Astrocyte of the cerebellum (primary cell): ENCODE measurements at places on chromosomes 2 and 18.
A peak's percentile ranks its signal among the peaks of the same experiment; 100 is the strongest.

- no peak for DNase-seq
Observed at GRCh38 chr2:3073041-3073595, 304.5 kb downstream of the EIPR1 start.

DNA sequence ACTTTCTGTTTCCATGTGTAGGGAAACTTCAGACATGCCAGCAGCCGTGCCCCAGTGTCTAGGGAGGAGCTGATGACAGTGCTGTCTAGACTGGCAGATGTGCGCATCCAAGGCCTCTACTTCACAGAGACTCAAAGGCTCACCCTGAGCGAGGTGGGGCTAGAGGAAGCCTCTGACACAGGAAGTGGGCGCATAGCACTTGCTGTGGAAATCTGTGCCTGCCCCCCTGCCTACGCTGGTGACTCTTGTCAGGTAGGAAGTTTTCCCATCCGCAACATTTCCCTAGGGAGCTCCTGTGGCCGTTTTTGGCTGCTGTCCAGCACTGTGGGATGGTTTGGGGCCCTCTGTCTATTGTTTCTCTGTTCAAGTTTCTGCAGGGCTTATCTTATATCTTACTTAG, 143.1 kb upstream of the TTC39C start:
- peak; percentile 5 for DNase-seq

GRCh38 chr18:9804517-9805104, 81.2 kb upstream of the TXNDC2 start:
- DNase-seq = no peak

DNA sequence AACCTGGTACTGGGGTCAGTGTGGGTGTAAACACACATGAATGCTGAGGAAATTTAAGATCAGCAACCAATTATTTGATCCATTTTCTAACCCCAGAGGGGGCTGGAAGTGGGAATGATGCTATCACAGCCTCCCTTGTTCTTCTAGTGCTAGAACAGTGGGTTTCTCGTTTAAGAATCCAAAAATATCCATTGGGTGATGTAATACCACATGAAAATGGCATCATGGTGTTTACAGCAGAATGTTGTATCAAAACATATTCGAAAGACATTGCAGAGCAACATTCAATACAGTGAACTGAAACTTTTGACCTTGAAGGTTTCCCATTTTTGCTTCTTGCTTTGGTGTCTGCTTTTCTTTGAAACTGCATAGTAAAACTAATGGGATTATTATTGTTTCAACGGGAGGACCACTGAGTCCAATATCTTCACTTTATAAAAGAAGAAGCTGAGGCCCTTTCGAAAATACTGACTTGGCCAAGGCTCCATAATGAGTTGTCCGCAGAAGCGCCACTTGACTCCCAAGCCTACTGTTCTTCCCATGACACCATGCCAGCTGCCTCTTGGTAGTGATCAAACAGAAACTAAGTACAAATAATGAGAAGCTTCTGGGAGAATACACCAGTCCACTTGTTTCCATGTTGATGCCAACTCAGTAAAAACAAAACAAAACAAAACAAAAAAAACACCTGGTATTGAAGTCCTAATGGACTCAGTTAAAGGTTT, 106.1 kb downstream of the COLEC12 start:
- DNase-seq = no peak

DNA sequence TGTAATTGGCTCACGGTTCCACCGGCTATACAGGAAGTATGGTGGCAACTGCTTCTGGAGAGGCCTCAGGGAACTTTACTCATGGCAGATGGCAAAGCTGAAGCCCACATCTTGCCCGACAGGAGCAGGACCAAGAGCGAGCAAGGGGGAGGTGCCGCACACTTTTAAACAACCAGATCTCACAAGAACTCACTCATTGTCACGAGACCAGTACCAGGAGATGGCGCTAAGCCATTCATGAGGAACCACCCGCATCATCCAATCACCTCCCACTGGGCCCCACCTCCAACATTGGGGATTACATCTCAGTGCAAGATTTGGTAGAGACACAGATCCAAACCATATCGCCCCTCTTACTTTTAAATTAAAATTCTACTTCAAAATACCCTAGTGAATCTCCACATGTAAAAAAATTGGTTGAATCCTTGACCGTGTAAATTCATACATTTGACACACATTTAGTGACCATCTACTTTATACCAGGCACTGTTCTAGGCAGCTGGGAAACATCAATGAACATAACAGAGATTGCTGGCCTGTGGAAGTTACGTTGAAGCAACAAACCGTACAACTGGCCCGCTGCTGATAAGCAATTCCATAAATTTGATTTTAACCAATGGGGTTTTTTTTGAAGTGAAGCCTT, 87.6 kb downstream of the ALPK2 start:
- DNase-seq = no peak

- DNase-seq = no peak
Observed at GRCh38 chr18:13548106-13548819, 178.1 kb downstream of the FAM210A start.

- no peak for DNase-seq
Observed at GRCh38 chr2:26412091-26412673, 10.5 kb downstream of the DRC1 start.

GRCh38 chr2:144975881-144976280, 456.0 kb upstream of the ZEB2 start:
- DNase-seq = no peak

DNA sequence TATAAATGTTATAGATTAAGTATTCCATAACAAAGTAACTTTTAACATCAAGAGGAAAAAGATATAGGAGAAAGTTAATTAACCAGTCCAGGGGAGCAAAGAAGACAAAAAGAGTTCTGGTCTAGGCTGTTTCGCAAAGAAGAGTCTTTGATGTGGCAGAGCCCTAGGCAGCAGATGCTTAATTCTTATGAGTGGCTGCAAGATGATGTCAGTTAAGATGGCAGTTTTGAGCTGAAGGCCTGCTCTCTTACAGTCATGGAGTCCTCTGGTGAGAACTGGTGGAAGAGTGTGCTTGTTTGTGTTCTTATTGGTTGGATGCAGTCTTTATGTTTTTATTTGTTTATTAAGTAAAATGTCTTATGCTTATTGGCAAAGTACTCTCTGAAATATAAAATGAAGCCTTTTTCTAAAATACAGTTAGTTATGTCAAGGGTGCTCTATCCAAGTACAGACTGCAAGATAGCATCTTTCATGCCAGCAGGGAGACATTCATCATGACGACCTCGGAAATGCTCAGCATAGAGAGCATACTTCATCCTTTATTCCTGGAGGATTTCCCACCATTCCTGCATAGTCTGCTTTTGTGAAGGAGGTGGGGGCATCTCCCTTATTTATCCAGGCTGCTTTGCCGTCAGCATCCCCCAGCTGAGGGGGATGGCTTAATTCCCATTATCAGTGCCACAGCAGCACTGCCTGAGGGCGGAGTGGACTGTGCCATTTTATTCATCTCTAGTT, 38.9 kb upstream of the SERPINE2 start:
- DNase-seq = no peak

- DNase-seq = peak; percentile 6
Observed at GRCh38 chr2:52976143-52976949, 791.3 kb upstream of the CHAC2 start.

DNA sequence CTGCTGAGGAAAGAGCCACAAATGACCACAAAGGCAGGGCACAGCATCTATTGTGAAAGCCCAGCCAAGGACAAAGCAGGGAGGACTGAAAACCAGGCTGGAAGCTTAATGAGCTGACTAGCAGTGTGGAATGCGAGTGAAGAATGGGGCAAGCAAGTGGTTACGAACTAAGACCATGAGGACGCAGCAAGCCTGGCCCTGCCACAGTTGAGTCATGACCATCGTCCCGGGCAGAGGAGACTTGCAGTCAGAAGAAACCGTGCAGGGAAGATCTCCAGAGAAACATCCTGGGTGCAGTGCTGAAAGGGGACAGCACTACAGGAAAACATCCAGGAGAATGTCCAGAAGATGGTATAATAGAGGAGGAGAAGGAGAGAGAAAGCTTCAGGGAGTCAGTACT, 120.5 kb upstream of the GYPC start:
- DNase-seq = no peak

DNA sequence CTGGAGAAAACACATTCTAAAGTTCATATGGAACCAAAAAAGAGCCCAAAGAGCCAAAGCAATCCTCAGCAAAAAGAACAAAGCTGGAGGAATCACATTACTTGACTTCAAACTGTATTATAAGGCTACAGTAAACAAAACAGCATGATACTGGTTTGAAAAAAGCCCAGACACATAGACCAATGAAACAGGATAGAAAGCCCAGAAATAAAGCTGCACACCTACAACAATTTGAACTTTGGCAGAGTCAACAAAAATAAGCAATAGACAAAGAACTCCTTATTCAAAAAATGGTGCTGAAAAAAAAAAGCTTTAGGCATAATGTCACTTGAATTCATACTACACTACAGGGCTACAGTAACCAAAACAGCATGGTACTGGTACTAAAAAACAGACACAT, 289.6 kb downstream of the NR4A2 start:
- DNase-seq = no peak

DNA sequence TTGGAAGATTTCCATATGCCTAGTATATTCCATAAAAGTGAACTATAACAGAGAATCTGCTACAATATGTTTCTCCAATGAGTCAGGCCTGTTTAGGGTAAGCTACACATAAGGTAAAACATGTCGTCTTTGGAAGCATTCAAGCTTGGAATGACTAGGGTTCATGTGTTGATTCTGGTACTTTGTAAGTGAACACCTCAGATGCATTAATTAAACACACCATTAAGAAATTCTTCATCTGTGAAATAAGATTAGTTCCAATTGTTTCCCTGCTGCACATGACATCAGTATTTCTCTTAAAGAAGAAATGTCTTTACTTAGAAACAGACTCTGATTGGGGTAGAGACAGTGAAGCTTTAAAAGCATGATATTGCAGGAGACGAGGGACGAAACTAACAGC, 461.1 kb upstream of the NXPH2 start:
- DNase-seq = no peak

DNA sequence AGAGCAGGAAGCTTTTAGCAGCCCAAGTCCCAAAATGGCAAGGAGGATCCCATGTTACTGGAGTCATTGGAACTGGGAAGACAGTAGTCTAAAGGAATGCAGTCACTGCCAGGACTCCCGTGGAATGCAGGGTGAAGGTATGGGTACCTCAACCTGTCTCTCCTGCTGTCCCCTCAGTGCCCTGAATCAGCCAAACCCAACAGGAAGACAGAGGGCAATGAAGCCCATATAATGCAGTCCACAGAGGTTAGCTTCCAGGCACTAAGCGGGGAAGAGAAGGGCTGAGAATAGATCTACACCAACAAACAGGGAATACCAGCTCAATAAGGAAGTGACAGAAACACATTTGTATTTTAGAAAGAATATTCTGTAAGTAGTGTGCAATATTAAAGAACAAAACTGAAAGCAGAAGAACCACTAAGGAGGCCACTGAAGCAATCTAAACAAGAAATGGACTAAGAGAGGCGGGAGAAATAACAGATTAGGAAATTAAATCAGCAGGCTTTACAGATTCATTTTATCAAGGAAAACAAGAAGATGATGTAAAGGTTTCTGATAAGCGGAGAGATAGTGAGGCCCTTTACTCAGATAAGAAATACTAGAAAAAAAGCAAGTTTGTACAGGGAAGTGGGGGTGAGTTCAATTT, 8.3 kb downstream of the NEMP2 start:
- no peak for DNase-seq

- DNase-seq = no peak
Observed at GRCh38 chr2:101111917-101112771, 39.0 kb downstream of the TBC1D8 start.

DNA sequence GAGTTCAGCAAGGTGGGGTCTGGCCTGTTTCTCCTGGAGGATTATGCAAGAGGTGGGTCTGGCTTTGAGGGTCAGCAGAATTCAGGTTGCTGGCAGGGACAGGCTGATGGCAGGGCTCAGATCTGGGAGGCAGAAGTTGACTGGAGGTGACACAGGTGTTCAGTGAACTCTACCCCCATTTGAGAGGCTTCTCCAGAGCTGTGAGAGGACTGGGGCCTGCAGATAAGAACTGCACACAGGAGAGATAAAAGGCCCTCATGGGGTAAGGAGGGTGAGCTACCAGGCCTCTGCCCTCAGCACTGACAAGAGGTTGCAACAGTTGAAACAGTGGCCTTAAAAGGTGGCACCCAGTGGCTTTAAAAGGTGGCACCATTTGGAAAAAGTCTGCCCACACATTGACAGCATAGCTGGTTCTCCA, 13.1 kb downstream of the MOCOS start:
- no peak for DNase-seq

- no peak for DNase-seq
Observed at GRCh38 chr2:215699700-215700538, 264.1 kb upstream of the FN1 start.

GRCh38 chr2:68901199-68901514, 30.0 kb upstream of the BMP10 start:
- peak; percentile 9 for DNase-seq

DNA sequence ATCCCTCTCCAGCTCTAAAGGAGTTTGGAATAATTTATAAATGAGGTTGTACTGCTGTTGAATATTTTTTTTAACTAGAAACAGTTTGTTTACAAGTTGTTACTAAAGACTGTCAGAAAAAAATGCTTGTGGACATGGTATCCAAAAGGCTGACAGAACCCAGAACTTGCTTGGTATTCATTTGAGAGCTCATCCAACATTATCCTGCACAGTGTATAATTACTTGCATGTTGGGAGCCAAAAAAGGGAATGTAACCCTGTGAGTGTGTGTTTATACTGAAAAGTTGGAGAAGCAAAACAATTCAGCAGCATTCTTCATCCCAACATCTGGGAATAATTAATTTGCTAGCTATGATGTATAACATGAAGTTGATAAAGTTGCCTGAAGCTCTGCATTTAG, 42.1 kb upstream of the EHBP1 start:
- peak; percentile 71 for DNase-seq

- no peak for DNase-seq
Observed at GRCh38 chr2:185522472-185522871, 216.1 kb upstream of the FSIP2 start.

- DNase-seq = no peak
Observed at GRCh38 chr2:42913280-42913878, 121.0 kb upstream of the HAAO start.

DNA sequence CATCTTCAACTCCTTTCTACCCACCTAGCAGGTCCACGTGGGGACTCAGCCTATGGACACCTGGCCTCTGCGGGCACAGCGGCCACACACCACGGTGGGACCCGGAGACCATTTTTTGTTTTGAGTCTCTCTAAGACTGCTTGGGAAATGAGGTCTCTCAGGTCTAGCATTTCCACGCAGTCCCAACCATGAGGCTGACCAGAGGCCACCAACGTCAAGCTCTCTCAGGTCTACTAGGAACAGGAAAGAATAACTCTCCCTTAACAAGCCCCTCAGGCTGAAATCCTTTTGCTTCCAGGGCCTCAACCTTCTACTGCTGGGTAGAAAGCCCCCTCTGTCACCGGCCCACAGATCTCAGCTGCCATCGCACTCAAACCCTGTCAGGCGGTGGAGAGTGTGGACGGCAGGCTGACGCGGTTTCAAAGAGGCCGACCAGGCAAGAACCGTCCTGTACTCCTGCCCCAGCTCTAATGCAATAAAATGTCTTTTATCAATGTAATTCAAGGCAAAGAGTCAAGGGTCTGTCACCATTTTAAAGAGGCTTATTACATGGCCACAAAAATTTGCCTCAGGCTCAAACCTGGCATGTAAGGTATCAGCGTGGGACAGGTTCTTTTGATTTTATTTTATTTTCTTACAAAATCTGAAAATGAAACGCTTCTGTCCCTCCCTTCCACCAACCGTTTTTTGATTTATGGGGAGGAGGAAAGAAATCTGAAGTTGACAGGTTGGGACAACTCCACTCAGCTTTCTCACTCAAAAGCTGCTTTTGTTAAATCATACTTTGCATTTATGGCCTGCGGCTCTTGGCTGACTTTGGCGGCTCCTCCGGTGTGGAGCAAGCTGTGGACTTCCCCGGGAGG, 74.0 kb downstream of the BCL11A start:
- DNase-seq = no peak
